Glutamatergic neuron (in vitro differentiated cells): ENCODE measurements at places on chromosomes 12 and 14. TPM values are rescaled to one million over a fixed set of nuclear protein-coding genes. Genes with fewer than 3 reads are reported as not detected.
A peak's percentile ranks its signal among the peaks of the same experiment; 100 is the strongest.

HPD gene
- not detected for total RNA-seq

CIROP gene
- total RNA-seq: not detected

RTL1 gene
- total RNA-seq: not detected

PCK2 gene
- 99.9 TPM for total RNA-seq

OTX2 gene
- 18.8 TPM for total RNA-seq

DNA sequence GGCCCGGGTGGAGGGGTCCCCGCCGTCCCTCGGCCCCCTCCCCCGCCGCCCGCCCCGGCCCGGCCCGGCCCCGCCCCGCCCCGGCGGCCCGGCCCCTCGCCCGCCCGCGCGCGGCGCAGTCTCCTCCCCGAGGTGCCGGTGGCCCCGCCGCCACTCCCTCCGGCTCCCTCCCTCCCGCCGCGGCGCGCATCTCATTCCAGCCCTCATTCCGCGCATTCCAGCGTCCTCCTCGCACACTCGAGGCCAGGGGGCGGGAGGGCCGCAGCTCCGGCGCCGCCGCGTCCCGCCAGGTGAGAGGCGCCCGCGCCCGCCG, at the start of gene TEAD4:
Gene TEAD4, plus strand, starts transcription at position 206 of the 313 bp plus-strand sequence.
- peak; percentile 61 for DNase-seq

GRCh38 chr14:61438860-61439765, 117.7 kb downstream of the PRKCH start:
- DNase-seq: no peak

- peak; percentile 76 for DNase-seq
Measured at GRCh38 chr14:69879175-69880043, at the start of gene SMOC1. Gene SMOC1 (plus strand): TSS chr14:69879416. CDS start chr14:69879679, 263 bp downstream.

GRCh38 chr14:68137704-68138619, 318.4 kb downstream of the RAD51B start:
- DNase-seq: peak; percentile 77

- no peak for DNase-seq
Measured at GRCh38 chr12:11814374-11814773, 164.9 kb downstream of the ETV6 start.

- peak; percentile 27 for DNase-seq
Measured at GRCh38 chr14:104804481-104805325, 3.8 kb downstream of the ZBTB42 start.

DNA sequence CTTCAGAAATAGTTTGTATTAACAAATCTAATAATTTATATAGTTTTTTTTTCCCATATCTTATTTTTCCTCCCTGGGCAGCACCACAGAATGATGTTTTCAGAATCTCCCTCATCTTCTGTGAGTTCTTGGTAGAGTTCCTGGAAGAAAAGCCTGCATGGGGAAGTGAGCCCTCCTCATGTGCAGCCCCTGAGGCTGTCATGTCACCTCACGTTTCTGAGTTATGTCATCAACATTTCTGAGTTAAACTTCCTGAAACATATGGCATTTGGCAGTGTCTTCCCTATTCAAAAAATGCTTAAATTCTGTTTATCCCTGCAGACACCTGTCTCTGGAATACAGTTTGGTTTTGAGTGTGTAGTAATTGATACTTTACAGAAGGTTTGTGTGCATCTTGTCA, 979.0 kb downstream of the TMEM121 start:
- DNase-seq: no peak
